Mammary epithelial cell (primary cell): ENCODE measurements at places on chromosomes 12 and 14. TPM values are rescaled to one million over a fixed set of nuclear protein-coding genes. Genes with fewer than 3 reads are reported as not detected.

The MRPL52 gene
- total RNA-seq = 20.3 TPM

The TMEM229B gene
- 2.0 and 3.0 TPM in 2 replicates for total RNA-seq

The AKAP3 gene
- 0.83 TPM for total RNA-seq

The NR1H4 gene
- total RNA-seq = not detected

The FOXN4 gene
- not detected for total RNA-seq

The RAB3IP gene
- 22.3 TPM for total RNA-seq

The OLR1 gene
- 0.17 TPM for total RNA-seq

The KRT78 gene
- total RNA-seq = not detected

The LRTM2 gene
- not detected in 2 replicates for total RNA-seq
